ENCODE measurements at places on chromosomes 12 and 14.

DNA sequence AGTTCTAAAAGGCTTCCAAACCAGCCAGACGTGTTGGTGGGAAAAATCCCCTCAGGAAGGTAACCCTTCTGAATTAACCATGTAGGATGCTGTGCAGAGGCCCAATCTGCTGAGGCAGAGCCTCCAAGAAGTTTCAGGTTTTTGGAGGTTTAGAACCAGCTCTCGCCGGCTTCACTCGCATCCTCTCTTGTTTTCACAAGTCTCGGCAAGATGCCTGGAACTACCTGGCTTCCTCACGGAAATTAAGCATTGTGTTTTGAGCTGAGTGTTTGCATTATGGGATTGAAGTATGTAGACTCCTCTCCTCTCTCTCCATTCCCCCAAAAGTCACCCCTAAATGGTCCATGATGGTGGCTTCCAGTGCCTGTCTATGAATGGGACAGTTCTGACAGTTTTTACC, 20.6 kb downstream of the LTBP2 start:
- DNase-seq, result no peak

GRCh38 chr12:22172501-22172900, 126.5 kb downstream of the CMAS start:
- peak; percentile 48 for DNase-seq

DNA sequence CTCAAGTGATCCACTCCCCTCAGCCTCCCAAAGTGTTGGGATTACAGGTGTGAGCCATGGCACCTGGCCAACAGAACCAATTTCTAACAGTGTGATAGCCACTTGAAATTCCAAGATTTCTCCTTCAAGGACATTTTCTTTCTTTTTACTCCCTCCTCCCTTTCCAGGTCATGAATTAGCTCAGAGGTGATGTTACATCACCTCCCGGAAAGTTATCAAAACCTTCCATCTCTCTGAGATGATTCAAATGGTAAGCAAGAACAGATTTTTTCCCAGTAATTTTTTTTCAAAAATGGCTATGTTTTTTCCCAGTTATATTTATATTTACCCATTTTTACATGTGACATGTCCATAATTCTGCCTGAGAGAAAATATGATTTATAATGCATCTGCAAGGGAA, 15.6 kb upstream of the SMAGP start:
- no peak for DNase-seq

DNA sequence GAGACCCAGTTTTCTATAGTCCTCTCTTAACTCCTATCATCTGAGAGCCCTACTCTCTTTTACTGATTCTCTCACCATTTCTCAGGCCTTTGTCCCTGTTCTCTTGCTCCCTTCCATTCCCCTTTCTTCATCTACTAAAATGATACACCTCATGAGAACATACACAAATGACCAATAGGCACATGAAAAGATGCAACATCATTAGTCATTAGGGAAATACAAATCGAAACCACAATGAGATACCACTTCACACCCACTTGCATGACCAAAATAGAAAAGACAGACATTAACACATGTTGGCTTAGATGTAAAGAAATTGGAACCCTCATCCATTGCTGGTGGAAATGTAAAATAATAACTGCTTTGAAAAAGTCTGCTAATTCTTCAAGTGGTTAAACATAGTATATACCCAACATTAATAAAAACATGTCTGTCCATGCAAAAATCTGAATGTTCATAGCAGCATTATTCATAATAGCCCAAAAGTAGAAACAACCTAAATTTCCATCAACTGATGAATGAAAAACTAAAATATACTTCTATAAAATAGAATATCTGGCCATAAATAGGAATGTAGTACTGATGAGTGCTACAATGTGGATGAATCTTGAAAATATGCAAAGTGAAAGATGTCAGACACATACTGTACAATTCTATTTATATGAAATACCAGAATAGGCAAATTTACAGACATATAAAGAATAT, 66.0 kb downstream of the DENND5B start:
- DNase-seq, result peak; percentile 30

DNA sequence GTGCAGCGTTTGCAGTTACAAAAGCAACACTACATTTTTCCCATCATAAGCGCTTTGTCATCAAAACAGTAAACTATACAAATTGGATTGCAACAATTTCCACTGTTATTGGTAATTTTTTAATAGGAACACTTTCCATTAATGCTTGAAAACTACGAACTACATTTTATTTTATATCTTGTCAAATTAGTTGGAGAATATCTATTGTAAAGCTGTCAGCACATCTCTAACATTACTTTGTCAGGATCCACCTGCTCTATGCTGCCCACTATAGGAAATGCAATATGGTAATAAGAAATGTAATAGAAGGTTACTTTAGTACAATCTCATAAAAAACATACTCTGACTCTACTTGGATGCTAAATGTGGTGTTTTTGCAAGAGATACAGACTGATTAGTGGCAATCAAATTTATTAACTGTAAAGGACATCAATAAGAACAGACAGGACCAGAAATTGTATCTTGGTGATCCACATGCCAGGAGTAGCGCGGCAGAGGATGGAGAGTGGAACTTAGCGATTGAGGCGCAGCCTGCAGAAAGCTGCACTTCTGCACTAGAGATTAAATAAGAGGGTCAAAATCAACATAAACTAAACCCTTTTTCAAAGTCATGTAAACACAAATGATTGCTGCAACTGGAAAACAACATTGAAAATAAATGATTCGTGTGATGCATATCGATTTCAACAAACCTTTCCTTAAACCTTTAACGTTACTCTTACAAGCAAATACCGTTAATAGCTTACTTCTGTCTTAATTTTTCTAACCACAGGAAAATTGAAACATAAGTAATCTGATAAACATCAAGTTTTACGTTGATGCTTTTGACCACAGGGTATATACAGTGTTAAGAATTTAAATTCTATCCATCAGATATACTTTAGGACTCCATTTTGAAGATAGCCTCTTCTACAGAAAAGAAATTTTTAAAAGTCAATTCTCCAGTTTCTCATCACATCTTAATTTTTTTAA, 3.6 kb upstream of the ARID2 start:
- DNase-seq, result peak; percentile 23

DNA sequence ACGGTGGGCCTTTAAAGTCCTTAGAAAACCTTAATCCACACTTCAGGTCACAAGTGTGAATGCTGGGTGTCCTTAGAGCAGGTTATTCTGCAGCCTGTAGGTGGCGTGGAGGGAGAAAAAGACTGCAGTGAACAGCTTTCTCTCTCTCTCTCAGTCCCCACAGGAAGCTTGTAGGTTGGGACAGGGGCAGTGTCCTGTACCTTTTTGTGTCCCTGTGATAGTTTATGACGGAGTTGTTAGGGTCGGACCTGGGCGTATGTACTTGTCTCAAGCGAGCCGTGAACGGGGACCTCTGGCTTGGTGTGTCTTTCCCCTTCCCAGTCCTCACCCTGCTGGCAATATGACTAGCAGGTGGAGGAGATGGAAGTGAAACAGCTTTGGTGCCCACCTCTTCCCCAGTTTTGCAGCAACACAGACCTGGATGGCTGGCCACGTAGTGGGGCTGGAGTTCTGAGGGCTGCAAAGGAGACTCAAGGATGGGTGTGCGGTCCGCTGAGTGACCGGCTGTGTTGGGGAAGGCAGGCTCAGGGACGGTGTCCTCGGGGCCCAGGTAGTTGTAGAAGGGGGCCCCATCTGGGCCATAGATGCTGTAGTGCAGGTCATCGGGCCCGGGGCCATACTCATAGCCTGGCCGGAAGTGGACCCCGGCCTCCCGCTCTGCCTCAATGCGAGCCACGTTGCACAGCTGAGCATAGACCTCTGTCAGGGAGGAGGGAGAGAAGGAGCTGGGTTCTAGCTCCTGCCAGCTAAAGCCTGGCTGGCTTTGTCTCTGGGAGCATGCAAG, 8.9 kb downstream of the ISCA2 start:
- DNase-seq, result peak; percentile 43

GRCh38 chr12:12985817-12986408, 14.2 kb downstream of the HEBP1 start:
- peak; percentile 48 for DNase-seq

GRCh38 chr14:55077170-55078151, 26.0 kb downstream of the MAPK1IP1L start:
- DNase-seq, result peak; percentile 48

DNA sequence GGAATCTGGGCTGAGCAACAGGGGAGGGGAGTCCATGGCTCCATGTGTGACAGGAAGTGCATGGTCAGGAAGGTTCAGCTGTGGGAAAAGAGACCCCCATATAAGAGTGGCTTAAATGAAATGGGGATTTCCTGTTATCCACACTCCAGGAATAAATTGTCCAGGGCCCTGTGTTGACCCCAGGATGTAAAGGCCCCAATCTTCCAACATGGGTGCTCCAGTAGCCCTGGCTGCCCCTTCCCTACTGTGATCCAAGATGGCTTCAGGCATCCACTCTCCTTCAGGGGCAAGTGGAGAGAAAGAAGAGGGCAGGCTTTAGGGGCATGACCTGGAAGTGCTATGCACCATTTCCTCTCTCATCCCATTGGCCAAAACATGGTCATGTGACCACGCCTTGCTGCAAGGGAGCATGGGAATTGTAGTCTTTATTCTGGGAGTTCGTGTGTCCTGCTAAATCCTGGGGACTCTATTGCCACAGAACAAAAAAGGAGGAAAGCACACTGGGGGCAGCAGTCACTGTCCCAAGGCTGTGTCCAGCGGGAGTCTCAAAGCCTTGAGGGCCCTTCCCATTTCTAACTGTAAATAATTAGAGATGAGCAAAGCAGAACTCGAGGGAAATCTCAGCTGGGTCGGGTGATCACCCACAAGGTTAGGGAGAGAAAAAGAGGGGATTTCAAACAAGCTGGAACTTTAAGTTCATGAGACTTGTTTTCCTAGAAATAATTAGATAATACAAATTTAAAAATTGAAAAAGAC, 289.2 kb downstream of the ADGRD1 start:
- peak; percentile 35 for DNase-seq

DNA sequence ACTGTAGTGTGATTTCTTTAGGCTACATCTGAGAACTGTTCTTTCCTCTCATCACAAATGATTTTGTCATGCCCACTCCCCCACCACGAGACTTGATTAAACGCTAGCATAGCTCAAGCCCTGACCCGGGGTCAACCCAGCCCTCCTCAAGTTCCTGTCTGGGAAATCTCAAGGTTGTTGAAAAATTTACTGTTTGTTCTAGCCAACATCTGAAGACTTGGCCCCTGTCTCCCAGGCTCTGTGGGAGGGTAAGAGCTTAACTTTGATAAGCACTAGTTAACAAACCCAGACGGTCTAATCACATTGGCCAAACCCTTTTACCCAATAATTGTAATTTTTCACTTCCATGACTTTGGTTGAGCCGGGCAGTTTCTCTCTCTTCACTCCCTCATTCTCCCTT, 86.2 kb upstream of the AMIGO2 start:
- no peak for DNase-seq

DNA sequence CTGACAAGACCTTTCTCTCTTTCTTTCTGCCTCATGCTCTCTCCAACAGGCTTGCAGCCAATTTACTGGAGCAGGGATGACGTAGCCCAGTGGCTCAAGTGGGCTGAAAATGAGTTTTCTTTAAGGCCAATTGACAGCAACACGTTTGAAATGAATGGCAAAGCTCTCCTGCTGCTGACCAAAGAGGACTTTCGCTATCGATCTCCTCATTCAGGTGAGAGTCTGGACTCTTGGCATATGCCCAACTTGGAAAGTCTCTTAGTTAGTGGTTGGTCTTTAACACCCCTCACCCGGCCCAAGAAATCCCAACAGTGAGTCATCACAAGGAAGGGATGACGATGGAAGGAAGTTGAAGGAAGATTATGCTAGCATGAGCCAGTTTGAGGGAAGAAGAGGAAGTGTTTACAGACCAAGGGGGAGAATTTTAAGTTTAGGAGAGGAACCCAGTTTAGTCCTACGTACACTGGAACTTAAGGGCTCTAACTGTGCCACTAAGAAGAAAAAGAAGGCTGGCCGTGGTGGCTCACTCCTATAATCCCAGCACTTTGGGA, 189.7 kb downstream of the ETV6 start:
- peak; percentile 93 for DNase-seq

DNA sequence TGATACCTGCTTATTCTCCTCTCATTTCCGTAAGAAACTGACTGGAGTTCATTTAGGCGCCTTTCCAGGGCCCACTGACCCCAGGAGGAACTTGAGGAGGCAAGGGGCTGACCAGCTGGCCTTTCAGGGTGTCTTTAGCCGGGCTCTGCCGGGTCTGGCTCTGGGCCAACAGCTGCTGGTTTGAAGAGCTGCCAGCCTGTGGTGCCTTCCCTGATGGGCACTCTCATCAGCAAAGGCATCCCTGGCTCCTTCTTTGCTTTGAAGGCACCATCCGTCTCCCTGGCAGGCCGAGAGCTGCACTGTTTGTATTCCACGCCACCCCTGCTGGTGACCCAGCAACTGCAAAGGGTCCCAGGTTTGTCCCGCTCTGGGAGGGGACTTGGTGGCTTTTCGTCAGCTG, 42.0 kb downstream of the IQSEC3 start:
- DNase-seq, result peak; percentile 35

- peak; percentile 98 for DNase-seq
Measured at GRCh38 chr14:35404449-35405303, at the start of gene NFKBIA. NFKBIA (minus strand) TSS chr14:35404749; CDS start chr14:35404644, 105 bp downstream.

- no peak for DNase-seq
Measured at GRCh38 chr12:4978737-4979136, 64.9 kb upstream of the KCNA5 start.

- no peak for DNase-seq
Measured at GRCh38 chr14:58671436-58671835, 33.7 kb downstream of the DACT1 start.

GRCh38 chr12:88870000-88870737, 289.9 kb upstream of the KITLG start:
- DNase-seq, result no peak

GRCh38 chr14:70086685-70087379, 101.9 kb downstream of the SLC8A3 start:
- peak; percentile 66 for DNase-seq

- no peak for DNase-seq
Measured at GRCh38 chr12:89662623-89663022, 46.0 kb downstream of the ATP2B1 start.

- peak; percentile 61 for DNase-seq
Measured at GRCh38 chr12:124242529-124243065, 52.3 kb upstream of the RFLNA start.

DNA sequence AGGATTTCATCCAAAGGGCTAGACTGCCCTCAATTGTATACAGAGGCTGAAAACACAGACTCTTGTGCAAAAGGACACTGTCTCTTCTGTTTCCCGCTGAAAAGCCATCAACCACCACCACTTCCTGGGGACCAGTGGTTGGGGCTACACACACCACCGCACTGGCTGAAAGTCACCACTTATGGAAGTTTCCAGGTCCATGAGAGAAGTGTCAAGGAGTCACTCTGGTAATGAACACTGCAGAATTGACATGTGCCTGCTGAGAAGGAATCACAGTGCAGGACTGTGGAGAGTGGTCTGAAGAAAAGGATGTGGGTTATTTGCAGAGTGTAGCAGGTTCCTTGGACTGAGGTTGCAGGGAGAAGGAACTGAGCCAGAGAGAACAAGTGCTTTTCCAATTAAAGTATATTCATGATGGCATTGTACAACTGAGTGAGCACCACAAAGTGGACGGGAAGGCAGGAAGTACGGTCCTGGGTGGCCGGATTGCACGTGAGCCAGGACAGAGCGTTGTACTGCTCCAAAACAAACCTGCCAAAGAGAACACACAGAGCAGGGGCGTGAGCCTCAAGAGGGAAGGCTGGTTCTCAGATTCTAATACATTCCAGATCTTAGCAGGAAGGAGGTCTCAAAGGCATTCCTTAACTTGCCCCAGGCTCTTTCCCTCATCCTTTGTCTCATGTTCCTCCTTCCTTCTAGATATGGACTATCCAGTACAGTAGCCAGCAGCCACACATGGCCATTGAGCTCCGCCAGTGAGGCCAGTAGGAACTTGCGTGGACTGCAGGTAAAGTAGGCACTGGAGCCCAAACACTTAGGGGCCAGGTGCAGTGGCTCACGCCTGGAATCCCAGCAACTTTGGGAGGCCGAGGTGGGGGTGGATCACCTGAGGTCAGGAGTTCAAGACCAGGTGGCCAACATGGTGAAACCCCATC, 316.4 kb downstream of the MED13L start:
- no peak for DNase-seq

Data from suppressor macrophage (primary cell).